ENCODE measurements at places on chromosomes 7 and 10.

GRCh38 chr7:71350680-71351079 lies 218.7 kb downstream of the GALNT17 start:
- DNase-seq = no peak

DNA sequence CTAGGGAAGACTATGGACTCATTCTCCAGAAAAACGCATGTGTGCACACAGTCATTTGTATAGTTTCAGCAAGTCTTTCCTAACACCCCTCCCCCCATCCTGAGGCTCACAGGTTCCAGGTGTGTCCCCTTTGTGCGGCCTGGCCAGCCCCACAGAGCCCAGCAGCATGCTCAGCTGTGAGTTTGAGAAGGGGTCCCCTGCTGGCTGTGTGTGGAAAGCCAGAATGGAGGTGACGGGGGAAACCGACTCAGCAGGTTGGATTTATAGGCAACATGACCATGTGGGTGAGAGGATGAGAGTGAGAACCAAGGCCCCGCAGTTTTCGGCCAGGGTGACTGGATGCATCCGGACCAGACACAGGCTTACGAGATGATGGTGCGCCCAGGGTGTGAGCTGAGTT lies 9.9 kb downstream of the PTPRE start:
- no peak for DNase-seq

- no peak for DNase-seq
Observed at GRCh38 chr7:120079704-120080103, 193.3 kb upstream of the KCND2 start.

DNA sequence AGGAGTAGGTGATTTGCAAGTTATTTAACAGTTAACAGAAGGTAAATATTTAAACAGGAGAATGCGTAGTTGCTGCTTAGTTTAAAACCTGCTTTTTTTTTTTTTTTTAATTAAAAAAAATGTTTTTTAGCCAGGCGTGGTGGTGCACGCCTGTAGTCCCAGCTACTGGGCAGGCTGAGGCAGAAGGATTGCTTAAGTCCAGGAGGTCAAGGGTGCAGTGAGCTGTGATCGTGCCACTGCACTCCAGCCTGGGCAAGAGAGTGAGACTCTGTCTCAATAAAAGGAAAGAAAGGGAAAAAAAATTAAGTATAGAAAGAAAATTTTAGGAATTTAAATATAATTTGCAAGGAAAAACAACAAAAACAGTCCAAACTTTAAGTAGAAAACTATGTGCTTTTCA lies 71.6 kb downstream of the BTRC start:
- no peak for DNase-seq

- no peak for DNase-seq
Observed at GRCh38 chr7:91800389-91800788, 80.1 kb downstream of the MTERF1 start.

GRCh38 chr10:78934532-78934898 lies 134.3 kb upstream of the ZMIZ1 start:
- no peak for DNase-seq

GRCh38 chr7:133613250-133613790 lies 360.4 kb downstream of the EXOC4 start:
- DNase-seq = no peak
